ENCODE measurements at places on chromosomes 2 and 18.

- no peak for DNase-seq
Observed at GRCh38 chr2:102241616-102242305, 54.9 kb downstream of the IL1RL2 start.

- no peak for DNase-seq
Observed at GRCh38 chr2:147232225-147232669, 612.6 kb upstream of the ACVR2A start.

GRCh38 chr2:19754907-19755306 is 146.9 kb downstream of the TTC32 start:
- no peak for DNase-seq

- no peak for DNase-seq
Observed at GRCh38 chr2:107569496-107569895, 257.2 kb upstream of the RGPD4 start.

DNA sequence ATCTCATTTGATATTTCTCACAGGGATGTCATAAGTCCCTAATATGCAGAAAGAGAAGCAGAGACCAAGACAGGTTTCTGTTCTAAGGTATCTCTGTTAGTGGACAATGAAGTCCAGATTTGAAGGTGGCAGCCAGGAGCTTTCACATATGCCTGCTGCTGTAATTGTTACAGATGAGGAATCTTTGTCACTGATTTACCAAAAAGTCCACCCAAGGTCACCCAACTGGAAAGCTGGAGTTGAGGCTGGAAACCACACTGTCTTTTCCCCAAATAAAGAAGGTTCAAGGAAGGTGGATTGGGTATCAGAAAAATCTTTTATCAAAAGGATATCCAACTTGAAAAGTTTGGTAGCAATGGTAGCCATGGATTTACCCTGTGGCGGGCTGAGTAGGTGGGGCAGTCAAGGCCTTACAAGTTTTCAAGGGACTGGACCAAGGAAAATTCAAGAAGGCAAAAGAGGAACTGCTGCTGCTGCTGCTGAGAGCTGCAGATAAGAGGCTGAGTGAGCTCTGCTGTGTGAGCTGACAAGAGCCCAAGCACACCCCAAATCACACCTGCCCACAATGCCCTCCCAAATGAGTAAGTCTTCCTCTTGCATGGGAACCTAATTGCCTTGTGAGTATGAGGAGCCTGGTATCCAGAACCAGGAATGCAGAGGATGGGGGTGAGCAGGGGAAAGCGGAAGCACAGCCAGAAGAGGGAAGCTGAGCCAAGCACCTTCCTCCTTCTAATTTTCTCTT is 241.2 kb downstream of the ANAPC1 start:
- DNase-seq, result no peak

DNA sequence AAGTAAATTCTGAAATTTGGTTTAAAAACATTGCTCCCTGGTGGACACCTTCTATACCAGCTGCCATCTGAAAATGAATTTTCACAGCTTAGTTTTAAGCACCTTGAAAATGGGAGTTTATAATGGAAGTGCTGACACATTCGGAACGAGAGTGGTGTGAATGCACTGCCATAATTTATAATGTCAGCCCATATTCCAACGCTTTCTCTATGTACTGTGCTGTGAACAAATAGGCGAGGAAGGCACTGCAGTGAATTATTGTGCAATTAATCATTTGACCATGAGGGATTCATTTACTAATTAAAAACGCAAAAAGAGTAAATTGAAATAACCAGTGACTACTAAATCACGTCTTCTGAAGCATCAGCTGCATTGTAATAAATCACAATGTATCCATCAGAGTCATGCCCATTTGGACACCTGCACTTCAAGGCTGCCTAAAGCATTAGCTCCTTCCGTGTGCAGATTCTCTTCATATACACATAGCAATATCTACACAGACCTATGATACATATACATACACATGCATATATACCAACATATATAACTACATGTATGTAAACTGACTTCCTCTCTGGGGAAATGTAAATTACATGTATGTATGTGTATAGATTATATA is 699.8 kb downstream of the GALR1 start:
- DNase-seq, result no peak

DNA sequence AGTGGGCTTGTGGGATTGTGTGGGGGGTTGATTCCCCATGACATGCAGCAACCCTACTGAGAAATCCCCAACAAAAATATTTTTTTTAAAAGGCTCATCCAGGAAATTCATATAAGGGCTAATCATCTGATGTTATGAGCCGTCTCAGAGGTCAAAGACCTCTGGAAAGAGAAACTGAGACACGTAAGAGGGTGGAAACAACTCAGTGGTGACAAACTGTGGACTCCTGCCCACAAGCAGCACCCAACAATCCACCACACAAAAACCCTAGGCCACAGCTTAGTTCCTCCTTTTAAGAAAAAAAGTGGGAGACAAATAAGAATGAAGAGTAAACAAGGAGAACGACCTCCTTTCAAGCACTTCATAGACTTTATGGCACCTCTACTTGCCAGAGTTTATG is 1096.1 kb upstream of the NRXN1 start:
- no peak for DNase-seq

DNA sequence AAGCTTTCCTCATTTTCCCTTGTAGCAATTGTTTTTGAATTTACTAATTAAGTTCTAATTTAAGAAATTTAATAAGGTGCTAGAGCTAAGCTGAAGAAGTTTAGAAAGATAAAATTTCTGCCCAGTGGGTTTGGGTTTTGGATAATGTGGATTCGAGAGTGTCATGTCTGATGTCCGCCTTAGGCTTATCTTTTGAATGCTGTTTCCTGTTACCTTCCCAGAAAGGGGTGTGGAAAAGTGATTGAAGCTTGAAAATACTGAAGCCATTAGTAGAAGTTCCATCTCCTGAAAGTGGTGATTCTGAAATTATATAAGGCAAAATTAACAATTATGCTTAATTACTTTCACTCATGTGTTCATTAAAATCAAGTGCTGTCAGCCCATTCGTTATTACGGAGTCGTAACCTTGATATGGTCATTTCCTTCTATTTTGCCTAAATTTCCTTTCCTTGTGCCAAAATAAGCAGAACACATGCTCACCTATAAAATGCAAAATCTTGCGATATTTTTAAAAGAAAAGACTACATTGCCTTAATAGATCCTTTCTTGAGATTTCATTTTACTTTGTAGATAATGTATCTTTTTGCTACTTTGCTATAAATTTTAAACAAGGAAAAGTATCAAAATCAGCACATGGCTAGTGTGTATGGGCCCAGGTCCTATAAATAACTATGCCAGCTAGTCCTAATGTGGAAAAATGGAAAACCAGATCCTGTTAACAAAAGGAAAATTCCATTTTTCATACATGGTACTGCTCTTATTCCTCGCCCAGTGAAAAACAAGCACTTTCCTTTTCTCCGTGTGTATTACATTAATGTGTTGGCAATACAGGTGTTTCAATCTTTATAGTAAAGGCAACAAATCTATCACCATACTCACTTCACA is 97.3 kb downstream of the ICOS start:
- DNase-seq, result no peak

- no peak for DNase-seq
Observed at GRCh38 chr2:192060161-192060560, 134.6 kb downstream of the TMEFF2 start.

DNA sequence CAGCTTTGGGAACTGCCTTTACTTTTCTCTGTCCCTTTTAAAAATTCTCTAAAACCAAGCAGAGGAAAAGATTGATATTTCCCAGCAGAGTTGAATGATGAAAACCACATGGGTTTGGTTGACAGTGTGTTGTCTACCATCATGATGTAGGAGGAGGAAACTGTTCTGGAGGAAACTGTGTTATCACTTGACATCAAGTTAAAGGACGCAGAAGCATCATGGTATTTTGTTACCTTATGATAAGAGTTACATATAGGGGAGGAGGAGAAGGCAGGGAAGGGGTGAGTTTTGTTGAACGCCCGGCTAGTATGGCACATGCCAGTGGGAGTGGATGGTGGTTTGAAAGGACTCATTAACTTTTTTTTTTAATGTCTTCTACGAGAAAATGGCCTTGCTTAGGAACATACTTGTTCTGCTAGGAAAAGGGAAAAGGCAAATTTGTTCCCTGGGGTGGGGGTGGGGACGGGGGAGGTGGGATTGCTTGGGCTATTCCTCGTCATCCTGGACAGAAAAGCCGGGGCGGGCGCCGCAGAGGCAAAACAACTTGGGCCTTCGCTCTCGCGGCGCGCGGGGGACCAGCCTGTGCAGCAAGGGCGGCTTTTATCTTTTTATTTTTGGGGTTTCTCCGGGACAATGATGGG is 766 bp downstream of the TMEM17 start:
- DNase-seq, result no peak

DNA sequence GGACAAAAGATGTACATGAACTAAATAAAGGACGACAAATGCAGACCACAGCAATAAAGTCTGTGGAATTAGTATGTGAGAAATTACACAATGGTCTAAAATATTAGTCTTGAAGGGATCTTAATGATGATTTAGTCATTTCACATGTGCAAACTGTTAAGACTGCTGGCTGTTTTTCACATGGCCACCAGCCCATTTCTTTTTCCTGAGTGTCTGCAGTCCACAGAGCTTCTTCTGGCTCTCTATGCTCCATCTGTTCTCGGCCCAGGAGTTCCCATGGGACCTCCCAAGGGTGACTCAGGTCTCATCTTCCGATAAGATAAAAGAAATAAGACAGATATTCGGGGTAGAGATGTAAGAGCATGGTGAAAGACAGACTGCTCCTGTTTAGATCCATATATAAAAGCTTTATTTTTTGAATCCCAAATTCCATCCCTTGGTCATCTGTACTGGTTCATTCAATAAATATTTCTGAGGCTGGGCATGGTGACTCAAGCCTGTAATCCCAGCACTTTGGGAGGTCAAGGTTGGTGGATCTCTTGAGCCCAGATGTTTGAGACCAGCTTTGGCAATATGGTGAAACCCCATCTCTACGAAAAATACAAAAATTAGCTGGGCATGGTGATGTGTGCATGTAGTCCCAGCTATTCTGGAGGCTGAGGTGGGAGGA is 20.1 kb downstream of the IL1RL1 start:
- no peak for DNase-seq

GRCh38 chr2:221517146-221517695 is 54.9 kb downstream of the EPHA4 start:
- DNase-seq, result no peak

GRCh38 chr2:158138255-158138654 is 36.6 kb downstream of the UPP2 start:
- no peak for DNase-seq

DNA sequence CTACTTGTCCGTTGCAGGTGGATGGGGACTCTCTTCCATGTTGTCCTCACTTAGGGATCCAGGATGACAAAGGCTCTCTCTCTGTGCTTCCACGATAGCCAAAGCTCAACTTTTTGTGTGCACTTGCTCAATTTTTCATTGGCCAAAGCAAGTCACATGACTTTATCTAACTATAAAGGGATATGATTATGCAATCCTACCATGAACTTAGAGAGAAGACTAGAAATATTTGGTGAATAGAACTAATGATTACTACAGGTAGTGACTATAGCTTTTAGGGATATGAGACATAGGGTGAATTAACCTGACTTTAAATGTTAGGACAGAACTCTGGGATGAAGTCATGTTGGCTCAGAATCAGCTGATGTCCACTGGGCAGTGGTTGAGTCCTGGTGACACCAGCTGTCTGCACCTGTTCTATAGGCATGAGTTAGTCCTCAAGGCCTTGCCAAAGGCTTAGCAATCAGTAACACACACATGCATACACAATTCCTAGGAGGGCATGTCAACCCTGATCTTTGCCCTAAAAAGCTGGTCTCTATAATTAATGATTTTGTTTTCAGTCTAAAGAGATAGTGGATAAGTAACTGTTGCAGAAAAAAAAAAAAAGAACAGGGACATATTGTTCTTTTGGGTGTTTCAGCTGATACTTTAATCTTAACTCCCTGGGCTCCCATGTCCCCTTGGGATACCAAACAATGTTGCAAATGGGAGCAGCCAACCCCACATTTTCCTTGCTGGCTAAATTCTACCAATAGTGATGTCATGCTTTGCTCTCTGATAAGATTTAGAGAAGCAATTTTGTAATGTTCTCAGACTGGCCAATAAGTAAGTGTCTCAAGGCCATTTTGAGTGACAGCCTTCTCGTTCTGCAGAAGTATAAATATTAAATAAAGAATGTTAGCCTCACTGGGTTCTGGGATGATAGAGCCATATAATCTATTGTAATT is 12.5 kb upstream of the HK2 start:
- DNase-seq, result no peak

DNA sequence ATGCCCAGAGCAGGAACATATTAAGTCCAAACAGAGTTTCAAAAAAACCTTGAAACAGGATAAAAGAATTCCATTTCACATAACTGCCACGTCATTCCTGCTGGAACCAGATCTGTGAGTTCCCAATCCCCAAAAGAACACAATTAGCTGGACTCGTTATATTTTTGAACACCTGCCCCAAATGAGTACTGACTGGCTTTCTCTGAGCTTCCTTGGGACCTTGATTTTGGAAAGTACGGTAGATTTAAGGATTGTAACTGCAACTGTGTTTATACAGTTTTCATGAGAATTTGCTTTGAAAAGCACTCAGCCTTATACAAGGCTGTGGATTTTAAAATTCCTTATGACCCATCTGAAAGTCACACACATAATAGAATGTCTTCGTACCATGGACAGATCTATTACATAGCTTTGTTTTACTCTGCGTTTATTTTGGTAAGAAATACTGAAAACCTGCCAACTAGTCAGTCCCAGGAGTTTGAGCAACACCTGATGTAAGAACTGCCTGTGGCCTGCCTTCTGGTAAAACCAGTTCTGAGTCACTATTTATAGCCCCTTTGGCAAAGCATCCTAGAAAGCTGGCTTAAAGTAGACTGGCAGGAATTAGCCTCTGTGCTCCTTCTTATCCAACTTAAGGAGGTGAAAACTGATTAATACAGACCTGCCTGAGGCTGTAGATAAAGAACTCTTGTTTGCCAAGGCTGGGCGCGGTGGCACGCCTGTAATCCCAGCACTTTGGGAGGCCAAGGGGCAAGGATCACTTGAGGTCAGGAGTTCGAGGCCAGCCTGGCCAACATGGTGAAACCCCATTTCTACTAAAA is 48.1 kb downstream of the MERTK start:
- DNase-seq, result no peak

DNA sequence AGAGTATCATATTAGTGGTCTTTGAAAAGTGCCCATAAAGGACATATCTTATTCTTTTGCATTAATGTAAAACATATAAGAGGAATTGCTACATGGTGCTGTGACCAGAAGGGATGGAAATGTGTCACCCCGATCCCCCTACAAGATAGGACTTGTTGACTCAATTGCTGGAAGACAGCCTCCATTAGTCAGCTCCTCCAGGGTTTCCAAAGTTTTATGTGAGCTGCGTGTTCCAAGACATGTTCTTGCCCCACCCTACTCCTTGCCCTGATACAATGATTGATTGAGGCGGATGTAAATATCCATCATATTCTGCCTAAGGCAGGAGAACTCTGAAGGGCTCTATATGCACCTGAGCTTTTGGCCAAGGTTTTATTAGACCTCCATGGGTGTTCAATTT is 541.0 kb upstream of the ZEB2 start:
- no peak for DNase-seq

- no peak for DNase-seq
Observed at GRCh38 chr2:11430729-11431128, 35.2 kb downstream of the E2F6 start.

DNA sequence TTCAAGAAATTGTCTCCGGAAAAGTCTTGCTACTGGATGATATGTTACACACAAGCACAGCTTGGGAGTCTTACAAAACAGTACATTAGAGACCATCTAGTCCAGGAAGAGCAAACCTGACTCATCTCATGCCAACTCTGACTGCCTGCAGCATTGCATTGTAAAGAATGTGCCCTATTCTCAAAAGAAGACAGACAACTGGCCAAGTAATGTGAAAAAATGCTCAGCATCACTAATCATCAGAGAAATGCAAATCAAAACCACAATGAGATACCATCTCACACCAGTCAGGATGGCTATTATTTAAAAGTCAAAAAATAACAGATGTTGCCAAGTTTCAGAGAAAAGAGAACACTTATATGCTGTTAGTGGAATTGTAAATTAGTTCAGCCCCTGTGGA is 42.7 kb upstream of the GORASP2 start:
- DNase-seq, result no peak

All from activated CD8-positive, alpha-beta T cell treated with anti-CD3 and anti-CD28 coated beads, Interleukin-2, amount 10 ng/mL, durations not matched to agents 7 days and 5 days (primary cell).